Common myeloid progenitor, CD34-positive (primary cell): ENCODE measurements at places on chromosomes 13 and 19.

DNA sequence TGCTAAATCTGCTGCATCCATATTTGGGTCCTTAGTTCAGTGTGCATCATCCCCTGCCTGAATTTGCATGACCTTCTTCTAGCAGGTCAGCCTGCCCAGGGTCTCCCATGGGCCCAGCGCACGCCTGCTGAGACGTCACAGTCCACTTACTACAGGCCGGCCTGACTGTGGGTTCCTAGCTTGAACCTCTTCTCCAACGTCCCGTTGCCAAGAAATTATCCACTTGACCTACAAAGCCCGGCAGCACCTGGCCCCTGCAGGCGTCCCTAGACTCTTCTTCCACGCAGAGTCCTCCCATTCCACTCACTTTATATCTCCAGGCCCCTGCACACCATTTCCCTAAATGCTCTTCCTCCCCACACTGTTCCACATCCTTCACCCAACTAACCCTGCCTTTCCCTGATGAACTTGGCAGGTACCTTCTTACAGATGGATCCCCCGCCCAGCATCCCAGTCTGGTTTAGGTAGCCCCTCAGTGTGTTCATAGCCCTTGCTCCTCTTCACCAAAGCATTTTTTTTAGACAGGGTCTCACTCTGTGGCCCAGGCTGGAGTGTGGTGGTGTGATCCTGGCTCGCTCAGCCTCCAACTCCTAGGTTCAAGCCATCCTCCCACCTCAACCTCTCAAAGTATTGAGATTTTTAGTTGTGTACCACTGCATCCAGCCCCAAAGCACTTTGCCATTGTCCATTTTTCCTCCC is 155.0 kb upstream of the SOX1 start:
- DNase-seq: no peak

- peak; percentile 87 for DNase-seq
Measured at GRCh38 chr19:51325161-51325976, 13.9 kb downstream of the IGLON5 start.

DNA sequence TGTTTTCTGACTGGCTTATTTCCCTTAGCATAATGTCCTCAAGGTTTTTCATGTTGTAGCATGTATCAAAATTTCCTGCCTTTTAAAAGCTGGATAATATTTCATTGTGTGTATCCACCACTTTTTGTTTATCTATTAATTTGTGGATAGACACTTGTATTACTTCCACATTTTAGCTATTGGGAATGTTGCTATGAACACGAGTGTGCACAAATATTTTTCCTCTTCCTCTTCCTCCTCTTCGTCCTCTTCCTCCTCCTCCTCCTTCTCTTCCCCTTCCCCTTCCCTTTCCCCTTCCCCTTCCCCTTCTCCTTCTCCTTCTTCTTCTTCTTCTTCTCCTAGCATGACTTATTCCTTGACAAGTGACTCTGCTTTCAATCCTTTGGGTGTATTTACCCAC is 51.2 kb upstream of the KL start:
- DNase-seq: no peak

GRCh38 chr13:105278943-105279381 is 1256.5 kb downstream of the EFNB2 start:
- no peak for DNase-seq

DNA sequence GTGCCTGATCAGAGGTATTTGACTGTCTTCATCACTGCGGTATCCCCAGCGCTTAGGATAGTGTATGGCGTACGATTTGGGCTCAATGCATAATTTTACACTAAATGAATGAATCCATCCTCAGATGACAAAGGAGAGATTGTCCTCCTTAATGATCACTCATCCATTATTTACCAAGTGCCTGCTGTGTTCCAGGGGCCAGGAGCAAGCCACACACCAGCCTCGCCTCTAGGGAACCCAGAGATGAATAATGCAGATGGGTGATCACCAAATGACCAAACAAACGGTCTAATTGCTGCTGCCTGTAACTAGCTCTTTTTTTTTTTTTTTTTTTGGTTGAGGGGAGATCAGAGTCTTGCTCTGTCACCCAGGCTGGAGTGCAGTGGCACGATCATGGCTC is 5.9 kb upstream of the GPR32 start:
- no peak for DNase-seq

DNA sequence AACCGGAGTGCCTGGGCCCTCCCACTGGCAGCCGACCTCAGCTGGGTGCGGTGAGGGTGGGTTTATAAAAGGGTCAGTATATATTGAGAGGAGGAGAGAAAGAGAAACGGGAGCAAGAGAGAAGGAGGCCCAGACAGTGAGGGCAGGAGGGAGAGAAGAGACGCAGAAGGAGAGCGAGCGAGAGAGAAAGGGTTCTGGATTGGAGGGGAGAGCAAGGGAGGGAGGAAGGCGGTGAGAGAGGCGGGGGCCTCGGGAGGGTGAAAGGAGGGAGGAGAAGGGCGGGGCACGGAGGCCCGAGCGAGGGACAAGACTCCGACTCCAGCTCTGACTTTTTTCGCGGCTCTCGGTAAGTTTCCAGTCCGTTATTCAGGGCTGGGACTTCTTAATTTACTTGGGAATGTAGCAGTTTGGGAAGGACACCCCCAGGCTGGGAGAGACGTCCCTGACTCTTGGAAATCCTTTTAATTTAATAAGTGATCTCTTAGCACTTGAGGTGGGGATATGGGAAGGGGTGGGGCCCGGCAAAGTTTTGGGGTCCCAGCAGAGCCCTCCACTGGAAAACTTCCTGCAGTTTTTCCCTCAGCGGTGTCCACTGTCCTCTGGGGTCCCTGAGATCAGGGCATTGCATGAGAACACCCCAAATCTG is at the start of gene EMP3:
TSS of gene EMP3 (plus strand) at position 288 of the 646 bp plus-strand sequence. CDS start 1,293 bp downstream, outside the sequence.
- DNase-seq: peak; percentile 93

- DNase-seq: no peak
Measured at GRCh38 chr19:33388231-33388724, 14.8 kb downstream of the CEBPG start.
